ENCODE measurements at places on chromosomes 2 and 18. TPM values are rescaled to one million over a fixed set of nuclear protein-coding genes. Genes with fewer than 3 reads are reported as not detected.

DNA sequence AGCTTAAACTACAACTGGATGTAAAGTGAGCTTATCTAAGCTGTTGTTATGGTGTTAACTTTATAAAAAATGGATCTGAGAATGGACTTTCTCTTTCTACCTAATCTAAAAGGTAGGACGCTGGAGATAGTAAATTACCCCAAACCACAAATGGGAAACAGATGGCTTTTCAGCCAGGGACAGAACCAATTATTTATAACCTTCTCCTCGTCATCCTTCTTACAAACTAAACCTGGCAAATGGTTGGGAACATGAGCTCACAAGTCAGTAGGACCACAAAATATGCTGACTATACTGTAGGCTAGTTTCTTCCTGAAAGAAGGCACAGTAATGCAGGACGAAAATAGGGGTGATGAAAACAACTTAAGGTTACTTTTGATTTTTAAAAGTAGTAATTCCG, 32.7 kb upstream of the ZDBF2 start:
- H3K27me3 ChIP-seq, result peaks cover 2% of the 10 kb centered on the region
- no peak overlapping the region for H3K27ac ChIP-seq
- H3K36me3 ChIP-seq, result no peaks in the 10 kb centered on the region
- no peaks in the 10 kb centered on the region for H3K4me1 ChIP-seq
- DNase-seq, result no peak

DNA sequence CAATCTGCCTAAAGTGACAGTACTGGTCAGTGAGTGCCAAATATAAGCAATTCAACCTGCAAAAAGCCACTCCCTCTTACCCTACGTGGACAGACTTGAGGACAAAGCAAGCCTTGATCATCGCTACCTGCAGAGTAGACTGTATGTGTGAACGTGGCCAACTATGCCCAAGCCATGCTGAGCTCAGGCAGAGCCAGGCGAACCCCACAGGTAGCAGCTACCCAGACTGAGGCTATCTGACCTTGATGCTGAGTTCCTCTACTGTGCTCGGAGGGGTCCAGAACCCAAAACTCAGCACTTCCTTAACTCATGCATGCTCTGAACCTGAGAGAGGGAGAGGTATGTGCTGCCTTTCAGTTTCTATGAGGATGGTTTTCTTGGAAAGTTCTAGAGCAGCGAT, 63.5 kb upstream of the TMEM200C start:
- H3K36me3 ChIP-seq, result no peaks in the 10 kb centered on the region
- no peaks in the 10 kb centered on the region for H3K4me1 ChIP-seq
- H3K27me3 ChIP-seq, result no peaks in the 10 kb centered on the region
- no peak overlapping the region for H3K4me3 ChIP-seq

- H3K4me1 ChIP-seq, result no peaks in the 10 kb centered on the region
- H3K4me3 ChIP-seq, result no peak overlapping the region
- H3K27me3 ChIP-seq, result peaks cover 30% of the 10 kb centered on the region
- no peak overlapping the region for H3K27ac ChIP-seq
These were observed 215.7 kb upstream of the SIX2 start for GRCh38 chr2:45224993-45225380.

- no peak overlapping the region for H3K4me3 ChIP-seq
- peaks cover 22% of the 10 kb centered on the region for H3K36me3 ChIP-seq
- no peaks in the 10 kb centered on the region for H3K4me1 ChIP-seq
- H3K27ac ChIP-seq, result no peak overlapping the region
- H3K27me3 ChIP-seq, result no peaks in the 10 kb centered on the region
These were observed 66.8 kb downstream of the EPB41L5 start for GRCh38 chr2:120079647-120080046.

- H3K4me1 ChIP-seq, result peaks cover 68% of the 10 kb centered on the region
- peak; percentile 91 for DNase-seq
- H3K4me3 ChIP-seq, result peak within 1 kb of the TSS; percentile 93
- peaks cover 34% of the 10 kb centered on the region for H3K36me3 ChIP-seq
- H3K27ac ChIP-seq, result peak within 1 kb of the TSS; percentile 98
These were observed at the start of gene CTDP1 for GRCh38 chr18:79679552-79680099. Gene CTDP1 (plus strand): TSS chr18:79679803. CDS start chr18:79679948, 145 bp downstream.

FHL2 gene
- 1.6 TPM for total RNA-seq
